ENCODE measurements at places on chromosomes 6 and 20.

DNA sequence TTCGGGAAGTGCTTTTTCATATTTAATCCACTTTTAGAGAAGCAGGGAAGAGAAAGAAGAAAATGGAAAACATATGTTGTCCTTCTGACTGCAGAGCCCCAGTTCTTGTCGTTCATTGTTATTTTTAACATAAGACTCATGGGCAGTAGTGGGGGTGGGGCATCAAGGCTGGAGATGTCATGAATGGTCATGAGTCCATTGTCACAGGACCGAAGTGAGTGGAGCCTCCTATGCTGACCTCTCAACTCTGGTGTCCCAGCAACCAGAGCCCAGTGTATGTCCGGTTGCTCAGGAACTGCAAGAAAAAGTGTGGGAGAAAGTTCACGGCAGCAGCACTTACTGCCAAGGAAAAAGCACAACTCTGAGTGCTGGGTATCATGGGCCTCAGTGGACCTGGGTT lies 108.6 kb downstream of the BANF2 start:
- DNase-seq, result no peak

GRCh38 chr20:24673678-24674570 lies 204.5 kb downstream of the SYNDIG1 start:
- no peak for DNase-seq

GRCh38 chr20:24096264-24096663 lies 107.7 kb upstream of the GGTLC1 start:
- peak; percentile 42 for DNase-seq

GRCh38 chr20:62181808-62182207 lies 1.0 kb upstream of the MTG2 start:
- DNase-seq, result no peak

DNA sequence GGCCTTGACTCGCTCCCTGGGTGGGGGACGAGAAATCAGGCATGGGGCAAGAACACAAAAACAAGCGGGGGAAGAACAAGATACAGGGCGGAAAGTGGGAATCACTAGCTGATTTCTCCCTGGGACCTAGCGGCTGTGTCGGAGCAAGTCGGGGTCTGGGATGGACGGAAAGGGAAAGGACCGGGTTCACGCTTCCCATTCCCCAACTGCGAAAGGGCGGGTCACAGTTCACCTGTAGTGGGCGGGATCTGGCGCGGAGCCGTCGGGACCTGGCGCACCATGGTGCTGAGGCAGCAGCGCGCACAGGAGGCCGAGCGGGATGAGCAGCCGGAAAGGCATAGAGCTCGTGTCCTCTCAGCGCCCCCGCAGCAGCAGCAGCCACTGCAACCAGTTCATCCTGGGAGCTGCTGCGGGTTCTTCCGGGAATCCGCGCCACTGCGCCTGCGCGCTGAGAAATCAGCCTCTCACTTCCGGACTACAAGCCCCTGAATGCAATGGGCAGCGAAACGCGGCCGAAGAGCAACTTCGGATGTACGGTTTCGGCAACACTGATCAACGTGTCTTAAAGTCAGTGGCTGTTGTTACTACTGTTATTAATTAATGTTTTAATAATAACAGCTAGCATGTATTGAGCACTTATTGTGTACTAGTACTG lies at the start of gene EDEM2:
Gene EDEM2, minus strand, starts transcription at position 417 of the 655 bp plus-strand sequence. Its CDS starts 78 bp downstream, at position 339.
- peak; percentile 96 for DNase-seq

DNA sequence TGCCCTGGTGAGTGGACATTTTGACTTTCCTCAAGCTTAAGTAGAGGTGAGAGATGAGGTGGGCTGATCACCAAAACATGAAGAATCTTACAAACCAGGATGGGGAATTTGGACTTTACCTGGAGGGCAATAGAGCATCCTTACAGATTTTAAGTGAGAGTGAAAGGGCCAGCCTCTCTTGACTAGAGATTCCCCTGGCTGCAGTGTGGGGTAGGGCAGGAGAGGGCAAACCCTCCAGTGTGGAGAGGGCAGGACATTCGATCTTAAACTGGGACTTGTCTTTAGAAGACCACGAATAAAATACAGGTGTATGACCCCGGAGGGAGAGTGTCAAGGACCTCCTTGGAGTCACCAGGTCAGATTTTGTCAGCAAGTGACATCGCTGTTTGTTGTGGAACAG lies 105.1 kb downstream of the SNAP25 start:
- no peak for DNase-seq

DNA sequence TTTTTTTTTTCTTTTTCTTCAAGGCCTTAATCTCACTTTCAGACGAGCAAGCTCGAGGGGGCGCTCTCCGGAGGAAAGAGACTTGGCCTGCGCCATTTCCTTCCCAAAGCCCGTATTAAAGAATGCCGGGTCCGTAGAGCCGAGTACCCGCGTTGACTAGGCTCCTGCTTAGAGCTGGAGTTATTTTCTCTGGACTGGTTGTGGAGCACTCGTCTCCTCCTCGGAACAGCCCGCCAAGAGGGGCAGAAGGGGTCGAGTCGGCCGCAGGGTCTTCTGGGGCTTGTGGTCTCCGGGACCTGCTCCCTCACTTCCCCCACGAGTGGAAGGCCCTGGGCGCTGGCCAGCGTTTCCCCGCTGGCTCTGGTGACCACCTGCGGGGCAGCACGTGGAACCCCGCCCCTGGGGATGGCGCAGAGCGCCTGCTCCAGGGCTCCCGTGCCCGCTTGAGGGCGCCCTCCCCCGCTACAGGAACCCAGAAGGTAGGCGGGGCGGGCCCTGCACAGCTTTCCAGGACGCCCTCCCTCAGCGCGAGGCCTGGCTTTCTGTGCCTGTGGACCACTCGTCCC lies 2.7 kb upstream of the MEI4 start:
- no peak for DNase-seq

DNA sequence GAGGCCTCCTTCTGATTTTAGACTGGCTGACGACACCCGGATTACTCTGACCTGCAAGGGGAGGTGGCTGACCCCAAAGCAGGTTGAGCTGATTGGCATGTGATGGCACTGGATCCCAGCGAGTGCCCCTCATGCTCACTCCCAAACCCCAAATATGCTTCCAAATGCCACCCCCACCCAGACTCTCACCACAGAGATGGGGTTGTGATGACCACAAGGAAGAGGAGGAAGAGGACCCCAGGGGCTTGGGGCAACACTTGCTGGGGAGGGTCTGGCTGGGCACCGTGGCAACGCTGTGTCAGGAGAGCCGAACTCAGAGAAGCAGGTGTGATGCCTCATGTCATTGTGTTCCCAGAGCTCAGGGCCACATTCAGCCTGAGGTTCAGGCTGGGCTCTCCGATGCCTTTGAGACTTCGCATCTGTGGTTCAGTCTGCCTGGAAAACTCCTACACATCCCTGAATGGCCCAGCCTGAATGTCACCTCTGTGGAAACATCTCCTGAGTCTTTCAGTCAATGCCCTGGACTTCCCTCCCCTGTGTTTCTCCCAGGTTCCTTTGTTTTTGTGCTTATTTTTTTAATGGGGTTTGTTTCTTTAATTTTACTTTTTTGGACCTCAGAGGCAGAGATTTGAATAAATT lies 169.1 kb upstream of the PMEPA1 start:
- no peak for DNase-seq

DNA sequence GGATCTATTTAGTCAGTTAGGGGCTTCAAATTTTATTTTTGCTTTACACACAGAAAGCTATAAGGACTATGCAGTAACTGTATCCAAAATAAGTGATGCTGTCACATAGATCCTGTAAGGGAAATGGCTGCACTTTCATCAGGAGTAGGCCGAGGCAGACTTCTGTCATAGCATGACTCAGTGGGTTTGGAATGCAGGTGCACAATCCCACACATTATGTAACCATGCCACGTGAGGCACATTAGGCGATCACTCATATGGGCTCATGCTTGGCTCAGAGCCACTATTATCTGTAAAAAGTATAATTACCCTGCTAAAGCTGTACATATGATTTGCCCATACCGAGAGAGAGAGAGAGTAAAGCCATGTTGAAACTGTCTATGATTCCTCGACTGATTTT lies 1189.4 kb upstream of the EYS start:
- no peak for DNase-seq

DNA sequence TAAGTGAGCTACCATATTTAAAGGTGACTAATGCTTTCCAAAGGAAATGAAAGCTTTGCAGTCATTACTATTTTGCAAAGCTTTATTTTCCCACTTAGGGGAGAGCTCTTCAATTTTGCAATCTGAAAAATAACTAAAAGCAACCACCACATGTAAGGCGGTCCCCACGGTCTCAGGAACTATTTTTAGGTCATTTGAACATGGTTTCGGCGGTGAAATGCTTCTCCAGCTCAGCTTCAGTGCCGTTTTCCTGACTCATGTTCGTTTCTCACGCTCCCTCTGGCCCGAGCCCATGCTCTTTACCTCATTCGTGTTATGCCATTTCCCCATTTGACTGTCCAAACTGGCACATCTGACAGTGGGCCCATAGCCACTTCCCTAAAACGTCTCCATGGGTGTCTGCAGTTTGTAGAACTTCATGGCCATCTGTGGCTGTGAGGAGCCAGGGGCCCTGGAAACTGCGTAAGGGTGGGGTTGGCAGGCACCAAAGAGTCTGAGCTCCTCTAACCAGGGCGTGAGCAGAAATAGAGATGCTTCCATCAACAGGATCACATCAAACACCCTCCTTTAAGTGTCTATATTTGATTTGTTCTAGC lies 46.5 kb downstream of the ADTRP start:
- peak; percentile 41 for DNase-seq

DNA sequence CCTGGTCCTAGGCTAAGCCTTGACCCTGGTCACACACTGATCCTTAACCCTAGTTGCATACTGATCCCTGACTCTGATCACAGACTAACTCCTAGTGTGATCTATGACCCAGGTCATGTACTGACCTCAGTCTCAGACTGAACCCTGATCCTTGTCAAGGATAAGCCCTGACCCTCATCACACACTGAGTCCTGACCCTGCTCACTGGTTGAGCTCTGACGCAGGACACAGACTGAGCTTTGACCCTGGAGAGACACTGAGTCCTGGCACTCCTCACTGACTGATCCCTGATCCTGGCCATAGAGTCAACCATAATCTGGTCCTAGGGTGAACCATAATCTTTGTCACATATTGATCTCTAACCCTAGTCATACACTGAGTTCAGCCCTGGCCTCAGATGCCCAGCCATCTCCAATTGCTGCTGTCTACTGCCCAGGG lies 37.9 kb downstream of the KCNB1 start:
- DNase-seq, result no peak

DNA sequence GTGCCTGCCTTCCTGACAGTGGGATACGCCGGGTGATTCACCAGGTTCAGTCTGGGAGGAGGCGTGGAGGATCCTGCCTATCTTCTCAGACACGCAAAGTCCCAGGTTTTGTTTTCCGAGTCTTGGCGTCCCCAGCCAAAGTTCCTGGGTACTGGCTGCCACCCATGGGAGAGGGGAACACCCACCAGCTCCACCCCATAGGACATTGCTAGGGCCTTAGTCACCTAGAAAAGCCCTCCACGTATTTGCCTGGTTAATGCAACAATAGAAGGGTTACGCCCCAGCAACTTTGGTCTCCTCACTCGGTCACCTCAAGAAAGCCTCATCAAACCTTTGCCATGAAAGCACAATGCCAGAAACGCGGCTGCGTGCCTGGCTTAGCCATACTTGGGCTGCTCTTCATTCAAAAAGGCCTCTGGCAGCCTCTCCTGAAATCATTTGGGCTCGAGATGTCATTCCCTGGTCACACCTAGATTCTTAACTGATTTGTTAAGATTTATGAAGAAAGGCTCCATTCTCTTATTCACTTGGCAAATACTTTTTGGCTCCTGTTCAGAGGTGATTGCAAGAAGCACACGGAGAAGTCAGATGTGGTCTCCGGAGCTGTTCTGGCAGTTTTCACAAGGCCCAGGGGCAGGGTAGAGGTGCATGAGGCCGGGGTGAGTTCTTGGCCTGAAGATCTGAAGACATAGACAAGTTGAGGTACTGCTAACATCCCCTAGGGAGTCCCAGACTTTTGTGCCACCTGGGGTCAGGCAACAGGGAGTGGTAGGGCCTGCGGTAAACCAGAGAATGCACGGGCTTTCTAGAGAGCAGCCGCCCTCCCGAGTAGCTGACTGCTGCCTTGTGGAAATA lies 35.5 kb upstream of the ZNF133 start:
- no peak for DNase-seq

DNA sequence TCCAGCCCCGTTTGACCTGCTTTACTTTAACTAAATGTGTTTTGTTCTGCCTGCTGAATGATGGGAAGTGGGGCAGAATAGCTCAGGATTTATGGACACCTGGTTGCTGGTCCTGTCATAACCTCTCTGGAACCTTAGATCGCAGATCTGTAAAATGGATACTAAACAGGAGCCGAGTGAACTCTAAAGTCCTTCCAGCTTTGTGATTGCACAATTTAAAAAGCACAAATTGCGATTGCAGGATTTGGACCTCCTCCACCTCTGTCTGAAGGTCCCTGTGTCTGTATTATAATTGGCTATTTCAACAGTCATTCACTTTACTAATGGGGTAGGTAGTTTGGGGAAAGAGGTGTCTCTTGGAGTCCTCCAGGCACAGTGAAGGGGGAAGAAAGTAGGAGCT lies 220.4 kb downstream of the LY86 start:
- DNase-seq, result no peak

DNA sequence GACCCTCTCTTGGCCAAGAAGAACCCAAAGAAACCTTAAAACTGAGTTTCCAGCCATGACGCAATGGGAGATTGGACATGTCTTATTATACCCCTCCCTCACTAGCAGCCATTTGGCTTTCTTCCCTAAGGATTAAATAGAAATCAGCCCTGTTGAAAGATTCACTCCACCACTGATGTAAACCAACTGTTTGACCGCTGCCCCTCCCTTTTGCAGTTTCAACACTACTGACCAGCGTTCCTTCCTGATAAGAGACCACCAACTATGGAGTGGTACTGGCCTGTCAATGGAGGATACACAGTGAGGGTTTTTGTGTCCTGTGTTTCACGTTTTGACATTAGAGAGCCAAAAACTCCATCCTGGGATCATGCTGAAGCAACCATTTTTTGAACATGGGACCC lies 53.2 kb upstream of the CD2AP start:
- DNase-seq, result no peak

GRCh38 chr20:49791165-49791564 lies 21.5 kb upstream of the SLC9A8 start:
- DNase-seq, result no peak

DNA sequence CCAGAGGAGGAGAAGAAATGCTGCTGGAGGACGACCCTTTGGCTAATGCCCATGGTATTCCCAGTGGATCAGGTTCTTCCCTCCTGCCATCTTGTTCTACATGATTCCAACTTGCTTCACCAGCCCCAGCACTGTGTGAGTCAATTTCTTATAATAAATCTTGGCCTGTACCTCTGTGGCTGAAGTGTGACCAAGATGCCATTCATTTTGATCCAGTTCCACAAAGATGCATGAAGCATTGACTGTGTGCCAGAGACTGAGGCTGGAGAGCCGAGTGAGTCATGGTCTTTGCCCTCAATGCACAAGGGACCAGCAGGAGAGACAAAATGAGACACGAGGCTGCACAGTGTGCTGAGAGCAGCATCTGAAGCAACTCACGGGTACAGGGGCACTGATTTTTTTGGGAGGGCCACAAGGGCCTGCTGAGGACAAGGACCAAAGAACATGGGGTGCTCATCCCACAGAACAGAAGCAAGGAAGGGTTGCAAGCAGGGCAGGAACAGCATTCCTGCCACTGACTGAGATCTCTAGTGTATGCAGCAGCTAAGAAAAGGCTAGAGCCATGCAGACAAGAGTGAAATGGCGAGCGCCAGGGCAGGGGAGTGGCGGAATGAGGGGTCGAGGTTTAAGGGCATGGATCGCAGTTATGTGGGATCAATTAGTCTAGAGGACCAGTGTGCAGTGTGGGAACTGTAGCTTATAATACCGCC lies 207.0 kb downstream of the THBS2 start:
- DNase-seq, result no peak

- DNase-seq, result no peak
Observed at GRCh38 chr6:146345598-146345997, 198.0 kb upstream of the RAB32 start.

Measured in posterior cingulate gyrus (tissue), 11 donors.